ENCODE measurements at places on chromosomes 3 and 15.

DNA sequence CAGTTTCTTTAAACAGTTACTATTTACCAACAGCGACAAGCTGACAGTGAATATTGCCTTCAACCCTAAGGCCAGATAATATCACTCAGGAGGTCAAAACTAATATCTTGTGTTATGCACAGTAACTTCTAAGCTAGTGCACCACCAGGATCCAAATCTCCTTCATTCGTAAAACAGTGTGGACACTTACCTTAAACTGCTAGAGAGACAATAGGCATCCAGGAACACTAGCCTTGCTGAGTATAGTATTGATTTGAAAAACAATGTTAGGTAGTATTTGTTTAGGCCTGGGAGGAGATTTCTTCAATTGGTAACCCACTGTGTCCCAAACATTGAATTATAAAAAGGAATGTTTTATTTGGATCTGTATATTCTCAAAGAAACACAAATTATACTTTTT is 707.9 kb upstream of the UBE2E2 start:
- DNase-seq, result no peak

DNA sequence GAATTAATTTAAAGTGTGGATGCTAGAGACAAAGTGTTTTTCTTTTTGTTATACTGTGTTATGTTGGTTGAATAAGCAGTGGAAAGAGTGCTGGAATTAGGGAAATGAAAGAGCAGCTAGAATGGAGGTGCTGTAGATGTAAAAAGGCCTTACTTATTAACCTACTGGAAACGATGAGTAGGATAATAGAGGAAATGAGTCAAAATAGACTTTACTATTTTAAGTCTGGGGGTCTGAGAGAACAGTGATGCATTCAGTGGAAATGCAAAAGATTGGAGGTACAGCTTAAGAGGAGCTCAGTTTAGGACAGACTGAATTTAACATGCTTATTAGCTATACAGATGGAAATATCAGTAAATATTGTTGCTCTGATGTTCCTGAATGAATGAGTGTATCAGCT is 674.0 kb downstream of the OTOL1 start:
- DNase-seq, result no peak

- no peak for DNase-seq
Measured at GRCh38 chr3:10524799-10525301, 19.5 kb upstream of the ATP2B2 start.

GRCh38 chr3:147582642-147583041 is 173.5 kb downstream of the ZIC1 start:
- no peak for DNase-seq

DNA sequence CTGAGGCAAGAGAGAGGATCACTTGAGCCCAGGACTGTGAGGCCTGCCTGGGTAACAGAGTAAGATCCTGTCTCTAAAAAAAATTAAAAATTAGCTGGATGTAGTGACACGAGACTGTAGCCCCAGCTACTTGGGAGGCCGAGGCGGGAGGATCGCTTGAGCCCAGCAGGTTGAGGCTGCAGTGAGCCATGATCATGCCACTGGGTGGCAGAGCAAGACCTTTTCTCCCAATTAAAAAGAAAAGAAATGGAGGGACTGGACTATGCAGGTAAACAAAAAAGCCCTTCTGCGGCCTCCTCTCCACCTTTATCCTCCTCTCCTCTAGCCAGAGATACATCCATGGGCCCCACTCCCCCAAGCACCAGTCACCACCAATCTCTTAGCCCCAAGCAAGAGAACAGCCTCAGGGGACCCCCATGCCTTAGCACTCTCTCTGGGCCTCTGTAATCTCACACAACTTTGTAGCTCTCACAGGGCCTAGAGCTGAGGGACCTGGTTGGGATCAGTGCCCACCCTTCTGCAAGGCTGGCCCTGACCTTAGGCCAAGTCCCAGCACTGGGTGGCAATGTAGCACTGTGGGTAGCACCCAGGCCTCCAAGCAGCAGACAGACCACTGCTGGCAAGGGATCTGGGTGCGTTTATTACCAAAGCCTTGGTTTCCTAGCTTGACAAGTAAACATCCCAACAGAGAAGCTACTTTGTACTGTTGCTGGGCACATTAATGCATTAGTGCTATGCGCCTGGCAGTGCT is 43.4 kb downstream of the FAM174B start:
- DNase-seq, result no peak

DNA sequence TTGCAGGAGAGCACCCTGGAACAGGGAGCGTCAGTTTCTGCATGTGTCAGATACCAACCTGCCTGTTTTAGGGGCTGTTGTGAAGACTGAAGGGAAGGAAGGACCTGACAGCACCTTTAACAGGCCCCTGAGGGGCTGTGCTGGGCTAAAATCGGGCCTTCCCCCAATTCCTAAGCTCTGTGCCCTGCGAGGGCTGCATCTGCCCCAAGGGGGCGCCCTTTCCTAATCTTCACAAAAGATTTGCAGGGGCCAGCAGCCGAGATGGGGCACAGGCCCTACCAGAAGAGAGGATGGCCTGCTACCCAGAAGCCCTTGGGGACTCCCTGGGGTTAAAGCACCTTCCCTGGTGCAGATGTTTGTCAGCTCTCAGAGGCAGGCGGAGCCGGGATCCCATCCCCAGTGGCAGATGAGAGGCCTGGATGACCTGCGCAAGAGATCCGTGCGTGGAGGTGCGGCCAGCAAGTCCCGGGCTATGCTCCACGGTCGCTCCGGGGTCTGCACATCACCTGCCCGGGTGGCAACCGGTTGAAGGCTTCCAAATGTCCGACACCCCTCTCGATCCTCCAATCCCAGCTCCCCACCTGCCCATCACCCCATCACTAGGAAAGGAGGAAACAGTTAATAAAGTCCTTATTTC is 53.6 kb downstream of the RHCG start:
- DNase-seq, result no peak

GRCh38 chr3:20064796-20065564 is 24.7 kb downstream of the KAT2B start:
- no peak for DNase-seq

GRCh38 chr3:184784731-184785500 is 27.1 kb upstream of the VPS8 start:
- DNase-seq, result no peak

Data from stimulated activated CD4-positive, alpha-beta T cell treated with anti-CD3 and anti-CD28 coated beads, Interleukin-12 subunit alpha, Interleukin-12 subunit beta, amount 100 ng/mL, for 24 hours (primary cell).